Umbilical cord (tissue), 2 donors: ENCODE measurements at places on chromosomes 1 and 21.

- DNase-seq = peak; percentile 19
Measured at GRCh38 chr1:64650411-64650810, 94.5 kb upstream of the RAVER2 start.

GRCh38 chr1:153355445-153356071 is 2.1 kb upstream of the S100A9 start:
- peak; percentile 13 for DNase-seq

DNA sequence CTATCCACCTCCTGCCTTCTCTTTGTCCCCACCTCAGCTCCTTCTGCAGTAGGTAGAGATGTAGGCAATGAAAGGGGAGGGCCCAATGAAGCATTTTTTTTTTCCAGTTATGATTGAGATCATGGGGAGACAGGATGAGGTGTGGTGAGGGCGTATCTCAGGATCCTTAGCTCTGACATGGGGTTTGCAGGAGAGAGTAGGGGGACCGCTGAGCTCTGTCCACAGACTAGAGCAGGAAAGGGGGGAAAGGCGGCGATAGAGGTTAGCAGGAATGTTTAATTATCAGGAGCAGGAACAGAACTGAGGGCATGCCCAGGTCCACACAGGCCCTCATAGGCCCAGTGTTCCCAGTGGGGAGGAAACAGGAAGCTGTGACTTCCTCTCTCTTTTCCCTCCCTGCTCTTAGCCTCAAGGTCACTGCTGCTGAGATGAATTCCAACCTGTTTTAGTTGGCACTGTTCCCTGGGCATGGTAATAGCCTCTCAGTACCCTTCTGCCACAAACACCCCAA is 901 bp upstream of the RXFP4 start:
- DNase-seq = peak; percentile 67

DNA sequence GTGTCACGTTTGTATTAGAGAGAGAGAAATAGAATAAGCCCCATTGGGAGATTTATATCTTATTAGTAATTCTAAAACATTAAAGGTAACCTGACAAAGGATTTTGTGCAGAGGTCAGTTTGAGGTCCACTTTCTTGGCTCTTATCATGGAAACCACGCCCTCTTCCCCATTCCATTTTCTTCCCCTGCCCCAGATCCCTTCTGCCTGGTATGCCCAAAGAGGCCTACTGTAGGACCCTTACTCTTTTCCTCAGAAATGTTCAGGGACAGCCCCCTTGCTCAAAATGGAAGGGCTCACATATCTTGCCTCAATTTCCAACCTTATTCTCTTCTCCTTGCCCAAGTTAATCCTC is 9.6 kb downstream of the CCDC185 start:
- DNase-seq = no peak

DNA sequence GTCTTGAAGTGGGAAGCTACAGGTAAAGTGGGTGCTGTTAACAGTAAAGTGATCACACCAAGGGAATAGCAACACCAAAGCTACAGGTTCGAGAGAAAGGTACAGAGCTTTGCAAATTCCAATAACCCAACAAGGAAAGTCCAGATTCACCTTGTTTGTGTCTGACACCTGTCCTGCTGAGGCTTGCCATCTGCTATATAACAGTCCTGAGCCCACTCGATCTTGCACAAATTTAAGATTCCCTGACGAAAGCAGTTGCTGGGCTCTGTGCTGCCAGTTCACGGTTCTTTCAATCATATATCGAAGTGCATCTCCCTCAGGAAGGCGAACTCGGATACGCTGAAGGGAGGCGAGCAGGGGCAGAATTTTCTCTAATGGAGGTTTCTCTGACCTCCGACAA is 23.0 kb upstream of the SYT2 start:
- DNase-seq = no peak

GRCh38 chr1:102099916-102100315 is 103.2 kb upstream of the OLFM3 start:
- DNase-seq = no peak

- DNase-seq = peak; percentile 34
Measured at GRCh38 chr1:153683854-153684253, 5.4 kb downstream of the NPR1 start.

GRCh38 chr1:181079920-181080319 is 8.6 kb upstream of the IER5 start:
- no peak for DNase-seq

GRCh38 chr1:61084491-61085031 is 2.2 kb downstream of the NFIA start:
- DNase-seq = no peak

DNA sequence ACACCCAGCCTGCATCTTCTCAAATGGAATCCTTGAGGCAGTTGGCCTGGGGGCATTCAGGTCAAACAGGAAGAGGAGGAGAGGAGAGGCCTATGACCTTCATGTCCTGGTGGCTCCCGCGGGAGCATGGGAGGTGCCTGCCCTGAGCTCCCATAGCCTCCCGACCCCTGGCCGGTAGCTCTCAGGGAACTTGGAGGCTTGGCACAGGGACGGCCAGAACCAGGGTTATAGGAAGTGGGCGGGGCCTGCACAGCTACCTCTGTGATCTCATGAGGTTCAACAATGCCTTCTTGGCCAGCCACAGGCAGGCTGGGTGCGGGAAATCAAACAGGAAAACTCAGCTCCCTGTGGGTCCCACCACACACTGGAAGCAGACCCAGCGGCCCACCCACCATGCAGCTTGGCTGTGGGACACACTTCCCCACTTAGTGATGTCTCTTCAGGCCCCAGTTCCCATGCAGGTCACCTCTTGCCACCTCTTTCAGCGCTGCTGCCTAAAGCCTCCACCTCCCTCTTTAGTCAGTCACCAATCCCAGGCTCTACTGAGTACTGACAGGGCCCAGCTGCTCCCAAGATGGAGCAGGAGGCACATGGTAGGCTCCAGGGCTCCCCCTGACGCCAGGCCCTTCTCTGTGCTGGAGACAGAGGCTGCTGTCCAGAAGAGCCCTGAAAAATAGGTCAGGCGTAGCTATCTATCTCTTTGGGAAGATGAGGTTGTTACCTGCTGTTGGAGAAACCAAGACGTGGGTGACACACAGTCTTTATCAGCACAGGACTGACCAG is at the start of gene SLFNL1:
Gene SLFNL1, minus strand, starts transcription at position 200 of the 783 bp plus-strand sequence. CDS start 1,065 bp downstream, outside the sequence.
- DNase-seq = peak; percentile 26

- DNase-seq = peak; percentile 20
Measured at GRCh38 chr1:24345334-24345733, 26.2 kb downstream of the GRHL3 start.

DNA sequence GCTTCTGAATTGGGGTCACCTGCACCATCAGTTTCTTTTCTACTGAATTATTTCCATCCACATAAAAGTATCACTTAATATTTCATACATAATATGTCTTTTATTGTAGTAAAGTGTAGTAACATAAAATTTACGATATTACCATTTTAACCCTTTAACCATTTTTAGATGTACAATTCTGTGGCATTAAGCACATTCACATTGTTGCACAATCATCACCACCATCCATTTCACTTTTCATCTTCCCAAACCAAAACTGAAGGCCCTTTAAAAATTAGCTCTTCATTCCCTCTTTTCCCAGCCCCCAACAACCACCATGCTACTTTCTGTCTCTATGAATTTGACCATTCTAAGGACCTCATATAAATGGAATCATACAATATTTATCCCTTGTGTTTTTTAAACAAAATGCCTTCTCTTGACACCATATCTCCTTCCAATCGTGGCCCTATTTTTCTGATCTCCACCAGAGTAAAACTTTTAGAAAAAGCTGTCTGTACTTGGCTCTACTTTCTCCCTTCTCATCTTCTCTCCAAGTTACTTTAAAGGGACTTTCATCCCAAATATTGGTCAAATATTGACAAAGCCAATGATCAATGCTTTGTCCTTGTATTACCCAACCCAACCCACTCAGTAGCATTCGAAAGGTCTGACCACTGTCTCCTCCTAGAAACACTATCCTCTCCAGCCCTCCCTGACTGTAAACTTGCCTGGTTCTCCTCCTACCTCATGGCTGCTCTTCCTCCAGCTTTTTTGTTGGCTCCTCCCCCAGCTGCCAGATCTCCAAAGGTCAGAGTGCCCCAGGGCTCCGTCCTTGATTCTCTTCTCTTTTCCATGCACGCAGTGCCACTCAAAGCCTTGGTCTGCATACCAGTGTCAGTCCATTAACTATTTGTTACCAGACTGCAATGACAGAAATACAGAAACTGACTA is 44.7 kb downstream of the SLC30A10 start:
- no peak for DNase-seq

- DNase-seq = no peak
Measured at GRCh38 chr1:154784924-154785531, 85.1 kb downstream of the KCNN3 start.

GRCh38 chr1:172024516-172024915 is 183.2 kb downstream of the DNM3 start:
- no peak for DNase-seq

GRCh38 chr1:212271823-212272485 is 13.3 kb upstream of the PPP2R5A start:
- no peak for DNase-seq

GRCh38 chr1:17797478-17797877 is 42.3 kb downstream of the ACTL8 start:
- no peak for DNase-seq

GRCh38 chr1:21436488-21437340 is 3.2 kb upstream of the NBPF3 start:
- DNase-seq = no peak

- no peak for DNase-seq
Measured at GRCh38 chr1:216587715-216588114, 135.5 kb downstream of the ESRRG start.

DNA sequence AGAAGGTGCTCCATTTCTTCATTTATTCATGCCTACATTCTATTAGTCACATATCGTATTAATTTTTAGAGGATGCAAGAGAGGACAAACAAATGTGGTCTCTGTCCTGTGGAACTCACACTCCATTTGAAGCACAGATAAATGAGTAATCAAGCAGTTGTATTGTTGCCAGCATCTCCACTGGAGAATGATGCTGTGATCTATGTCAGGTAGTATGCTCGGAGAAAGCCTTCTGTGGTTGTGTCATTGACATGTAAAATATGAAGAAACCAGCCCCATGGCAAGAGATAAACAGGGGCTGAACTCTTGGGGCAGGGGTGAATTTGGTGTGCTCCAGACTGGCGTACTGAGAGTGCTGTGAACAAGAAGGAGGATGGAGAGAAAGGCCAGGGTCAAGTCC is 101.2 kb downstream of the FASLG start:
- DNase-seq = no peak

DNA sequence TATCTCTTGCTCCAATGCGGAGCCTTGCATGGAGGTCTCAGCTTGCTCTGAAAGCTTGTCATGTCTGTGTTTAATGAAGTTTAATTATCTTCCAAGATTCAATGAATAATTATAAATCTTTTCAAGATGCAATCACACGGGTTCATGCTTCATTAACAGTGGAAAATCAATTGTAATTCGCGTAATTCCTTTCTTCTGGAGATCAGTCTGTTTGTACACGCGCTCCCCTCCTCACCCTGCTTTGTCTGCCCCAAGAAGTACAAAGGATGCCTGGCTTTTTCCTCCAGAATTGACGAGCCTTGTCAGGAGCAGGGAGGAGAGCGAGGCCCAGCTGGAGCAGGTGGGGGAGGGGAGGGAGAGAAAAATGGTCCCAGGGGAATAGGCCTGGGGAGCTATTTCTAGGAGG is 65.0 kb upstream of the DISP3 start:
- DNase-seq = no peak

- DNase-seq = no peak
Measured at GRCh38 chr1:94013367-94013878, 104.2 kb upstream of the GCLM start.

- no peak for DNase-seq
Measured at GRCh38 chr21:44058981-44059380, 46.9 kb downstream of the TRAPPC10 start.

DNA sequence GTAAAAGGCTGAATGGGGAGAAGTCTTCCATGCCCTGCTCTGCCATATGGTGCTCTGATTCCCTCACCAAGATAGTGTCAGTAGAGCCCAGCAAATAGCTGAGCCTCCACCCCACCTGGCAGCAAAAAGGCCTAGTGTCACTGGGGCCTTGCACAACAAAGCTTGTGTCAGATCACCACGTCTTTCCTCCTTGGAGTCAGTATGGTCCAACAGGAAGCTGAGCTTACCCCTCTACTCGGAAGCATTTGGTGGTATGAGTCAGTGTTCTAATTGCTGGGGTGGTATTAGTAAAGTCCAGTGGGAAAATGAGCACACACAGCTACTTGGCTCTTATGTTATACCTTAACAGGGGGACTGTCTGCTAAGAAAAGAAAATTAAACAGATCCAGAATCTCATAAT is 18.7 kb upstream of the RRP15 start:
- DNase-seq = no peak

GRCh38 chr1:234743791-234744611 is 134.0 kb upstream of the IRF2BP2 start:
- peak; percentile 84 for DNase-seq

- no peak for DNase-seq
Measured at GRCh38 chr1:113507552-113508214, 117.4 kb downstream of the MAGI3 start.

- peak; percentile 92 for DNase-seq
Measured at GRCh38 chr1:12619792-12620487, 1.9 kb upstream of the DHRS3 start.

DNA sequence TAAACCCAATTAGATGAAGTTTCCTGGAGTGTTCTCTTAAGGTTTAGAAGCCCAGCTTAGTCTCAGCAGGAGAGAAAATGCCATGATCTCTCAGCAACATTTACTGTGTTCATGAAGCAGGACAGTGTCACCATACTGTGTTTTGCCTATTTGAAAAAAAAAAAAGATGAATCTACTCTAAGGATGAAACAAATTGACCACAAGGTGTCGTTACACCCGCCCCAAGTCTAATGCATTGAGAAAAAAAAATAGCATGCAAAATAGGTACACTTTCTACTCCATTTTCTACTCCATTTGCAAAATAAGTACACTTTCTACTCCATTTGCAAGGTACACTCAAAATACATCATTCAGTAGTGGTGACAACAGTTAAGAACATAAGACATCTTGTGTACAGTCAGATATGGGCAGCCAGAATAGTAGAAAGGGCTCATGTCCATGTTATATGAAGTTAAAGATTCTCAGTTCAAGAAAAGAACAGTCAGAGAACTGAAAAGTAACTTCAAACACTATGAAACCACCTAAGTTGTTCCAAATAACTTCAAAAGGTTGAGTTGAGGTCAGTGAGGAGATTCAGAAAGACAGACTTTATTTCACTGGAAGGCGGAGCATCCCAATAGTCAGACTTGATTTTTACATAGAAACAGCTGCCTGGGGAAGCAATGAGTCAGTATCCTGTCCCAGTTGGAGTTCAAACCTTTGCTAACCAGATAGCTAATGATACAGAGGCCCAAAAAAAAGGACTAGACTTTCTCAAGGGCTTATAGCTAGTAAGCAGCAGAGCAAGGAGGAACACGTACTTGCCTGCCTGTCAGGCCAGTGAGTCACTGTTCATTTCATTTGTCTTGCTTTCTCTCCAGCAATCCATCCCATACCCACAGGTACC is 13.3 kb downstream of the PLPPR5 start:
- DNase-seq = peak; percentile 55

- DNase-seq = no peak
Measured at GRCh38 chr1:103171041-103171590, 62.8 kb upstream of the COL11A1 start.
